ENCODE measurements at places on chromosomes 11 and 22.
A peak's percentile ranks its signal among the peaks of the same experiment; 100 is the strongest.

DNA sequence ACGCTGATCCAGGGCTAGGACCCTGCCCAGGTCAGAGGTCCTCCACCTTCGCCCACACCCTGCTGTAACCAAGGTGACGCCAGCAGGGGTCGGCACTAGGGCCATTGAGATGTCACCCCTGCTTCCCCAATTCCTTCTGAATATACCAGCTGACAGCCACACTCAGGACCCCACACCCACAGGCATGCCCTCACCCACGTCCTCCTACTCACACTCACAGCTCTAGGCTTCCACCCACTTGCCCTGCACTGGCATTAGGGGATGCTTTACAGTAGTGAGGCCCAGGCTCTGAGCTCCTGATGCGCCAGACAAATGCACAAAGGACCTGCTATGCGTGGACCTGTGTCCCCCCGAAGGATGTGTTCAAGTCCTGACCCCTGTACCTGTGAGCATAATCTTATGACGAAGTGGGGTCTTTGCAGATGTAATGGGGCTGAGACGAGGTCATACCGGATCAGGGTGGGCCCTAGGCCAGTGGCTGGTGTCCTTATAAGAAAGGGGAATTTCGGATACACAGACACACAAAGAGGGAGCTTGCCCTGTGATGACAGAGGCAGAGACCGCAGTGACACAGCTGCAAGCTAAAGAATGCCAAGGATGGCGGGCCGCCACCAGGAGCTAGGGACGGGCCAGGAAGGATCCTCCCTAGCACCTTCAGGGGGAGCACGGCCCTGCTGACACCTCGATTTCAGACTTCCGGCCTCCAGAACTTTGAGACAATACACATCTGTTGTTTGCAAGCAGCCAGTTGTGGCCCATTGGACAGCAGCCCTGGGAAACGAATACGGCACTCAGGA, 11.2 kb downstream of the WNT11 start:
- no peak for DNase-seq

DNA sequence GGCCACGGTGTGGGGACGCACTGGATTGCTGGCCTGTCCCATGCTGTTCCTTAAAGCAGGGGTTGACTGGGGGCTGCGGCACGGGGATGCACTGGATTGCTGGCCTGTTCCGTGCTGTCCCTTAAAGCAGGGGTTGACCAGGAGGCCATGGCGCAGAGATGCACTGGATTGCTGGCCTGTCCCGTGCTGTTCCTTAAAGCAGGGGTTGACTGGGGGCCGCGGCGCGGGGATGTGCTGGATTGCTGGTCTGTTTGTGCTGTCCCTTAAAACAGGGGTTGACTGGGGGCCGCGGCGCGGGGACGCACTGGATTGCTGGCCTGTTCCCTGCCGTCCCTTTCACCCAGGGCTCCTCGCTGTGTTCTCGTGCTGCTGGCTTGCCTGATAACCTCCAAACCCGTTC, 383.4 kb downstream of the TBC1D22A start:
- no peak for DNase-seq

DNA sequence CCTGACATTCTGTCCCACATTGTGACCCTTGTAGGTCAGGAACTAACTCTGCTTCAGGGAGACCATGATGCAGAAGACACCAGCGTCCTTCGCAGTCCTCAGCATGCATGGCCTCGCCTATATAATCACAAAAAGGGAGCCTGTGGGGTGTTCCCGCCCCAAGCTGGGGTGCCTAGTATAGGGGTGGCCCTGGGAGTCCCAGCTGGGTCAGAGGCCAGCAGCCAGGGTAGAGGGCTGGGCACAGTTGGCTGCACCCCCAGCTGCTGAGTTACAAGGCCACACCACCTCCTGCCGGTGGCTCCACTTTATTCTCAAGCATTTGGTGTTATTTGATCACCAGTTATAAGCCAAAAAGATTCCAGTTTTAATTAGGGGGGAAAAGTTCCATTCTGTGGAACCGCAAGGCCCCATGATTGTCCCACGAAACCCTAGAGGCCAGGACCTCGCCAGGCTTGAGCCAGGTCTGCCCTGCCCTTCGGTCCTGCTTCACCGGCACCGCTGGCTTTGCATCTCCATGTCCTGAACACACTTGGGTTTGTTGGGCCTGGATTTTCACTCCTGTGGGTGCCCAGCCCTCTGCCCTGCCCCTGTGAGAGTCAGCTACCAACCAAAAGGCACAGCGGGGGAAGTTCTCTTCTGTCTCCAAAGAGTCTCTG, 15.0 kb upstream of the GNB1L start:
- no peak for DNase-seq

DNA sequence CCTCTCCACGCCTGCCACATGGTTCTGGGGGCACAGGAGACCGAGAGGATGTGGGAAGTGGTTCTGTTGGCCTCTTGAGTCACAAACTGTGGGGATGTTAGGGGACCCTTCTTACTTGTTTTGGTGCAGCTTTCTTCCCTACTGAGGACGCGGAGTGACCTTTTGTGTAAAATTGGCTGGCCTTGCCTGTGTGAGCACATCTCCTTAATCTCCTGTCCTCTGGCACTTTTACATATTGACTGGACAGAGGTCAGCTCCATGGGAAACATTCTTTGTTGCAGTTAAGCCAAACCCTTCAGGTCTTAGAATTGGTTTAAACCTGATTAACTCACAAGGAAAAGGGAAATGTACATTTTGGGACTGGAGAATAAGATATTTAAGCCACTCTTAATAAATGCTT, 51.2 kb upstream of the TENM4 start:
- DNase-seq, result no peak

- DNase-seq, result no peak
Observed at GRCh38 chr11:122020902-122021301, 95.1 kb downstream of the BLID start.

DNA sequence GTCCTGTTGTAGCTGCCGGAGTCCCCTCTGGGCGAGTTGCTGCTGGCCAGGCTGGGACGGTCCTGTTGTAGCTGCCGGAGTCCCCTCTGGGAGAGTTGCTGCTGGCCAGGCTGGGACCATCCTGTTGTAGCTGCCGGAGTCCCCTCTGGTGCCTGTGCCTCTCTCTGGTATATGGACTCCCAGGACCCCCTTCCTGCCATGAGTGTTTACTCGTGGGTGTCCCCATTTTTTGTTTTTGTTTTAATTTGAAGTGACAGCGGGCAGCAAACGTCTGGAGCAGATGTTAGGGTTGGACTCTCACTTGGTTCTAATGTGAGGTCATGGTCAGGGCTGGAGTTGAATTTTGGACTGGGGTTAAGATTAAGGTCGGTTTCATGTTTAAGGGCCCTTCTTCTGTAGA, 14.2 kb downstream of the SHANK3 start:
- no peak for DNase-seq

DNA sequence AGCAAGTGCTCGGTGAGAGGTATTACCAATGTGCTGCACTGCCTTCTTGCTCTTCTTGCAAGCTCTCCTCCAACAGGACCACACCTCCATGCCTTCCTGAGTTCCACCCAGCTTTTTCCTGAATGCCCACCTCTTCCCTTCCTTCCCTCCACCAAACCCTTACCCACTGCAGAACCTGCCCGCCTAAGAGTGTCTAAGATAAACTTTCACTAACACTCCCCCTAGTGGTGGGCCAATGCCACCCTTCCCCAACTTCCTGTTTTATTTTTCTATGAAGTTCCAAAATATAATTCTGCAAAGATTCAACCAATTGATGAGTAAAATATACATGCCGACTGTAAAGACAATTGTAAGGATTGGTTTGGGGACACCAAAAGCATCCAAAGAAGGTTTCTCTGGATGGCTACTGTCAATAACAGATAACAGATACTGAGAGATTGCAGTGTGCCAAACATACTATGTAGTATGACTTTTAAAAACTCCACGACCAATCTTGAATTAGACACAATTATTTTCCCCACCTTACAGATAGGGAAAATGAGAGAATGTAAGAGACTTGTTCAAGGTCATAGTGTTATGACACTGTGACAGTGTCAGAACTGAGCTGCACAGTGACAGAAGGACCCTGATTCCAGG, 38.6 kb upstream of the BMAL1 start:
- peak; percentile 32 for DNase-seq

- no peak for DNase-seq
Observed at GRCh38 chr11:44623731-44624491, 58.4 kb downstream of the CD82 start.

DNA sequence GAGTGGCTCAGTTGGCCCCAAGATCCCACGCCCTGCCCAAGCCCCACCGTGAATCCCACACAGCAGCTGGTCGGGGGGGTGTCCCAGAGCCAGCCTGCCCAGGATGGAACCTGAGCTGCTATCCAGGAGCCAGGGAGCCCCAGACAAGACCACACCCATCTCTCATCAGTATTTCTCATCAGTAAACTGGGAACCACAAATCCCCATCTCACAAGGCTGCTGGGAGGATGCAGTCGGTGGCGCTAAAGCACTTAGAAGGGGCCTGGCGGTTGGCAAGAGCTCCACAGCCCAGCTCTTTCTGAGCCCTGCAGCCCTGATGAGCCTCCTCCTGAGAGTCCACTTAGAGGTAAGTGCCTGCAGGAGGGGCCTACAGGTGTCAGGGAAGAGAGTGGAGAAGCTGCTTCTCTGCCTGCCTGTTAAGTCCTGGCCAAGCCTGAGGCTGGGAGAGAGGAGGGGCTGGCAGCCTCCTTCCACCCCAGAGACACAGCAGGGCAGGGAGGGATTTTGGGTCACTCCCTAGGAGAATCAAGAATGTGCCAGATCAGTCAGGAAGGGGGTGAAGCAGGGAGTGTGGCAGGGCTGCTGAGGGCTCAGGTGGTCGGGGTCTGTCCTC, 6.1 kb downstream of the FADS3 start:
- no peak for DNase-seq

DNA sequence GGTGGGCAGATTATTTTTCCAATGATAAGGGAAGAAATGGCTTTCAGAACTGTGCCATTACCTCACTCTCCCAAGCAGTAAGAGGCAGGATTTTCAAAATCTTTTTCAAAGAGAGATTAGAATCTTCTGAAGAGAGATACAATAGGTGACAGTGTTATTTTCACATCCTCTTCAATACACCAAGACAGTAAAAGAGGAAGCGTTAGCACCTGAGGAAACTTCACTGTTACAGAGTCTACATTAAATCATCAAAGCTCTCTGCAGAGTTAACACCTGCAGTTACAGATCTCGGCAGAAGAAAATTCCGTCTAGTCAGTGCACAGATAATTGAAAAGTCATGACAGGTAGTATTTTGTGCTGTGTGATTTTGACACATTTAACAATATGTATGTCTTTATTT, 144.9 kb downstream of the PGR start:
- DNase-seq, result no peak

GRCh38 chr11:35541621-35542375, 16.4 kb upstream of the PAMR1 start:
- no peak for DNase-seq

- DNase-seq, result no peak
Observed at GRCh38 chr22:19631899-19632667, 82.2 kb upstream of the SEPTIN5 start.

GRCh38 chr11:77035580-77035979, 1.4 kb downstream of the B3GNT6 start:
- DNase-seq, result no peak

DNA sequence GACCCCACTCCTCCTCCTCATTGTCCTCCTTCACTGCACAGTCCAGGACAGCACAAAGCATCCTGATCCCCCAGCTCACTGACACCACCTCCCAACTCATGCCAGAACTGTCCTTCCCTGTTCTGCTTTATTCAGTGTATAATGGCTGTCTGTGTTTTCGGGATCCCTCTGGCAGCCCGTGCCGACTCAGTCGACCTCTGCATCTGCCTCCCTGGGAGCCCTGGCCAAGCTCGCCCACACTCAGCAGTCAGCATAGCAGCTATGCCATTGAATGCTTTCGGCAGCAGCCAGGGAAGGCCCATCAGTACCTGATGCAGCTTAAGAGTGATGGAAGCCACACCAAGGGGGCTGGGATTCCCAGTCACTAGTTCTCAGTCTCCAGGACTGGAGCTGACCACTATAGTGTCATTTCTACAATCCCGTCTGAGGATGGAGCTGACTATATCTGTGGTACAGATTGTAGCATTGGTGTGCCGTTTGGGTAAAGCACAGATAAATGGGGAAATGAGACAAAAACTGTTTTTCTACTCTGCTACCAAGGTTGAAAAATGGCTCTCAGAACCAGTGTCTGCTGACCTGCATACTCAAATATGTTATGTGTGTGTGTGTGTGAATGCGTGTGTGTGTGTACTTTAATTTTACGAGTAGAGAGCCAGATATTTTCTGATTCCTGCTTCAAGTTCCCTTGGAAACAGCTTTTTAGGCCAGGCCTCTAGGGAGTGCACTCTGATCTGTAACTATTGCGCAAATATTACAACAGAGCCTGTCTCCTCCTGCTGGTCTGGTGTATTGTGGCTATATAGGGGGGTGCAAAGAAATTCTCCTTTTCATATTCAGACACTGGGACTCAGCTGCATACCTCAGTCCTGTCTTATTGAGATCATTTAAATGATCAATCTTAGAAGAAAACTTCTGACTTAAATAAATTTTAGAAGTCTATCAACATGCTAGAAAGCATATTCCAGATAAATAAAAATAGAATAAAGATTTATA, 78.8 kb upstream of the TOP3B start:
- no peak for DNase-seq

DNA sequence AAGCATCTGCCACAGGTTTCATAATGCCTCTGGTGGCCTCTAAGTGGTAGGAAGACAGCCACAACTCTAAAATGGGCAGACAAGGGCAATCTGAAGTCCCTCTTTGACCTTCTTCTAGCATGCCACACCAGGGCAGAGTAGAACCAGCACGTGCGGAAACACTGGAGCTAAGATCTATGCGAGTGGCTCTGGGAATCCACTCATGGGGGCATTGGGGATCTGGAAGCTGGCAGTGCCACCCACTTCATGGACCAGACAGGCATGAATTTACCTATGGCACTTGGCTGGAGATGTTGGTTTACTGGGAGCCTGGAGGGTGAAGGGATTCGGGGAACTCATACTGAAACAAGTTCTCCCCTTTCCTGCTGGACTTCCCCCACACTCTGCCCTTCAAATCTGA, 337.4 kb downstream of the MIAT start:
- DNase-seq, result no peak

- no peak for DNase-seq
Observed at GRCh38 chr22:36330655-36331305, 57.0 kb downstream of the MYH9 start.

DNA sequence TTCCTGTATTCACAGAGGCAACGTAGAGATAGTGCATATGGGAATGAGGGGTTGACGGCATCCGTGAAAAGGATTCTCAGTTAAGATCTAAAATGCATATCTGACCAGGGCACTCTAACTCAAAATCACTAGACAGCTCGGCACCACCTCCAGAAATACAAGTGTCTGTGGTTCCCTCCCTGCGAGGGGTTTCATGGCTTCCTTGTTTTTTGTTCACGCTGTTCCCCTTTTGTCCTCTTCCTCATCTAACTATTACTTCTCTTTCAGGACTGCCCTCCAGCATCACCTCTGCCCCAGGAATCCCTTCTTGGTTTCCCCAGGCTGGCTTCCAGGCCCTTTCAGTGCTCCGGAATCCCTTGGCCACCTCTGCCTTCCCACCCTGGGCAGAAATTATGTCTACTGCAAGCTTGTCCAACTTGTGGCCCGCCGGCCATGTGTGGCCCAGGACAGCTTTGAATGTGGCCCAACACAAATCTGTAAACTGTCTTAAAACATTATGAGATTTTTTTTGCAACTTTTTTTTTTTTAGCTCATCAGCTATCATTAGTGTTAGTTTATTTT, 159.9 kb downstream of the FBXO7 start:
- DNase-seq, result no peak

All from stimulated activated CD8-positive, alpha-beta memory T cell treated with anti-CD3 and anti-CD28 coated beads, Interleukin-7, amount 100 ng/mL, for 24 hours (primary cell).